Panc1 (cell line): ENCODE measurements at places on chromosomes 2 and 18. TPM values are rescaled to one million over a fixed set of nuclear protein-coding genes. Genes with fewer than 3 reads are reported as not detected.

The CACNB4 gene
- total RNA-seq: 1.7 TPM

GRCh38 chr2:104945121-104945520 is 91.2 kb downstream of the POU3F3 start:
- peaks cover 8% of the 10 kb centered on the region for H3K27me3 ChIP-seq
- no peaks in the 10 kb centered on the region for H3K36me3 ChIP-seq
- H3K27ac ChIP-seq: no peak overlapping the region

The GALNT5 gene
- 0.08 TPM for total RNA-seq

GRCh38 chr2:225040856-225041206 is 1.4 kb downstream of the DOCK10 start:
- DNase-seq: no peak
- peaks cover 48% of the 10 kb centered on the region for H3K27me3 ChIP-seq
- H3K27ac ChIP-seq: no peak overlapping the region
- H3K36me3 ChIP-seq: no peaks in the 10 kb centered on the region
- peak overlapping the region; percentile 54 for H3K4me3 ChIP-seq

The BCL11A gene
- 0.33 TPM for total RNA-seq

DNA sequence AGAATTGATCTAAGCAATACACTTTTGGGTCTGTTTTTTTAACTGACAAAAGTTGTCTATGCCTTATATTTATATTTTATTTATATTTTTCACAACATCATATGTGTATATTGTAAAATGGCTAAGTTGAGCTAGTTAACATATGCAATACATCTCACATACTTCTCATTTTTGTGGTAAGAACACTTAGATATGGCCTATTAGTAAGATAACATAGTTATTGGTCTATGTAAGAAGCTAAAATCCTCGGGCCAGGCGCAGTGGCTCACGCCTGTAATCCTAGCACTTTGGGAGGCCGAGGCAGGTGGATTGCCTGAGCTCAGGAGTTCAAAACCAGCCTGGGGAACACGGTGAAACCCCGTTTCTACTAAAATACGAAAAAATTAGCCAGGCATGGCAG is 275.6 kb upstream of the ID2 start:
- H3K4me1 ChIP-seq: no peaks in the 10 kb centered on the region
- no peak overlapping the region for H3K4me3 ChIP-seq
- DNase-seq: no peak
- H3K27ac ChIP-seq: no peak overlapping the region

The GORASP2 gene
- 62.5 TPM for total RNA-seq

DNA sequence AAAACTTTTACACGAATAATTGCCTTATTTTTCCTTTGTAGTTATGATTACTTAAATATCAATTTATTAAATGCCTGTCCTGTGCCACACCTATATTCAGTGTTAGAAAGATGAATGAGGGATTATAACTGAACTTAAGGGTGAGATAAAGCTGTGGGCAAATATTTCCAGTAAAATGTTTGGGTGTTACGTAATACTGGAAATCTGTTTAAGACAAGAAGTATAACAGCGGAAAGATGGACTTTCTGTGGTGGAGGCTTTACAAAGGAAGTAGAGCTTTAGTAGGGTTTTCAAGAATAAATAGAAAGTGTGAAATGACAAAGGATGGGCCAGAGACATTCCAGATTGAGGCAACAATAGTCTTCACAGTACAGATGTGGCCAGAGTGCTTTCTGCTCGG is 927.0 kb downstream of the DPP10 start:
- no peak for DNase-seq
- no peak overlapping the region for H3K27ac ChIP-seq
- no peak overlapping the region for H3K4me3 ChIP-seq
- H3K27me3 ChIP-seq: no peaks in the 10 kb centered on the region

The KIAA1328 gene
- total RNA-seq: 6.2 TPM

- no peak overlapping the region for H3K4me3 ChIP-seq
- H3K27ac ChIP-seq: no peak overlapping the region
- no peaks in the 10 kb centered on the region for H3K4me1 ChIP-seq
- no peak for DNase-seq
Observed at GRCh38 chr18:79814373-79814772, 16.6 kb downstream of the KCNG2 start.

The PSMA8 gene
- total RNA-seq: not detected

The MBP gene
- 88.8 TPM for total RNA-seq

The MC5R gene
- total RNA-seq: not detected

GRCh38 chr2:157221394-157221988 is 36.0 kb upstream of the GALNT5 start:
- no peak for DNase-seq
- no peaks in the 10 kb centered on the region for H3K4me1 ChIP-seq
- H3K27ac ChIP-seq: no peak overlapping the region
- H3K27me3 ChIP-seq: no peaks in the 10 kb centered on the region
- no peak overlapping the region for H3K4me3 ChIP-seq
- H3K36me3 ChIP-seq: no peaks in the 10 kb centered on the region

- no peak overlapping the region for H3K27ac ChIP-seq
- peaks cover 32% of the 10 kb centered on the region for H3K27me3 ChIP-seq
- no peaks in the 10 kb centered on the region for H3K4me1 ChIP-seq
- no peak for DNase-seq
Observed at GRCh38 chr18:75782204-75782603, 354.7 kb upstream of the SMIM21 start.

DNA sequence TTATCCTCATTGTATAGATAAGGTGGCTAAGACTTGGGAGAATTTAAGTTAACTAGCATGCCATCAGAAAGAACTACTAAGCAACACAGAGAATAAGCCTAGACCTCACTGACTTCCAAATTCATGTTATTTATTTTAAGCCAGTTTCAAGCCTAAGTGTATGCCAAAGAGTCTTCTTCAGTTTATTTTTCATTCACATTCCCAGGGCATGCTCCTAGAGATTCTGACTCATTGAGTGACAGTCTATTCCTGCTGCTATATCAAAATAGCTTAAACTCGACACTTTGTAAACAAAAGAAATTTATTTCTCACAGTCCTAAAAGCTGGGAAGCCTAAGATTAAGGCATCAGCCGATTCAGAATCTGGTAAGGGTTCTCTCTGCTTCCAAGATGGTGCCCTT is 467.1 kb downstream of the MBD2 start:
- no peak for DNase-seq
- H3K4me3 ChIP-seq: no peak overlapping the region
- no peaks in the 10 kb centered on the region for H3K4me1 ChIP-seq
- no peaks in the 10 kb centered on the region for H3K27me3 ChIP-seq

- H3K4me3 ChIP-seq: no peak overlapping the region
- no peaks in the 10 kb centered on the region for H3K27me3 ChIP-seq
- no peak for DNase-seq
Observed at GRCh38 chr2:194260185-194260584, 1396.8 kb upstream of the SLC39A10 start.

DNA sequence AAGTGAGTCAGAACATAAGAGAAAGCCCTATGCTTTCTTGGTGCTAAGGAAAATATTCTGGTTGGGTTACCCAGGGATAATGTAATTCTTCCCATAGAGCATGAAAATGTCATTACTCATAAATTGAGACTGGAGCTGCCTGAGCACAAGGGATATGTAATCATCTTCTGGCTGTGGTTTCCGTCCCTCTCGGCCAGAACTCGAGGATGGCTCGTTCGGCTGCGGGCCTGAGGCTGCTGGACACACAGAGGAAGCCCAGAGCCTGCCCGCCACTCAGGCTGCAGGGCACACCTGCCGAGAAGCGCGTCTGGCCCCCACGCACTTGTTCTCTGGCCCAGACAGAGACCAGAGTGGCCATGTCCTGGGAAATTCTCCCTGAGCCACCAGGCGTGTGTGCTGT is 104.9 kb downstream of the ASAP2 start:
- H3K4me3 ChIP-seq: no peak overlapping the region
- no peaks in the 10 kb centered on the region for H3K27me3 ChIP-seq
- 0 out of 2 replicates have a peak overlapping the region, but pooled peaks have one; percentile 15 for H3K27ac ChIP-seq
- peaks cover 32% of the 10 kb centered on the region for H3K4me1 ChIP-seq
- DNase-seq: no peak

DNA sequence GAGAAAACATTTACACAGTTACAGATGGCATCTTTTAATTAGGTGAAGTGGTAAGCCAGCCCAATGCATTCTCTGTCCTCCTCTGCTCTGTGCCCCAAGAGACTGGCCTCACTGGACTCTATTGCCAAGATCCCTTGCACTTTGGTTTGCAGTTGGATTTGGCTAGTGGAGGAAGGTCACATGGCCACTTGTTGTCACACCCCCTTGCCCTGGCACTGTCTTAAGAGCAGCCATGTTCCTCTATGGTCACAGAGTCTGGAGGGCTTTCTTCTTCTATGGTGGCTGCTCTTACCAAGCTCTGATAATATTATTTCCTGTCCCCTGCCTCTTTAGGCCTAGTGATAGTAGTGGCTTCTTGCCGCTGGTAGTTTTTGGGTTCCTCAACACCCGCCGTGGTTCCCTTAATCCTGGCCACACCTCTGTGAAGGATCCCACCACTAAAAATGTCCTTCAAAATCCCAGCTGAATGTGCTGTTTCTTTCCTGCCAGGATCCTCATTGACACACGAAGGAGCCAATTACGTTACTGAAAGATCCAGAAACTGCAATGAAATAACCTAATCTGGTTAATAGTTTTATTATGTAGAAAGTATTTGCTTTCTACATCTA is 111.1 kb downstream of the CDC42EP3 start:
- no peaks in the 10 kb centered on the region for H3K36me3 ChIP-seq
- DNase-seq: no peak
- H3K27me3 ChIP-seq: no peaks in the 10 kb centered on the region

DNA sequence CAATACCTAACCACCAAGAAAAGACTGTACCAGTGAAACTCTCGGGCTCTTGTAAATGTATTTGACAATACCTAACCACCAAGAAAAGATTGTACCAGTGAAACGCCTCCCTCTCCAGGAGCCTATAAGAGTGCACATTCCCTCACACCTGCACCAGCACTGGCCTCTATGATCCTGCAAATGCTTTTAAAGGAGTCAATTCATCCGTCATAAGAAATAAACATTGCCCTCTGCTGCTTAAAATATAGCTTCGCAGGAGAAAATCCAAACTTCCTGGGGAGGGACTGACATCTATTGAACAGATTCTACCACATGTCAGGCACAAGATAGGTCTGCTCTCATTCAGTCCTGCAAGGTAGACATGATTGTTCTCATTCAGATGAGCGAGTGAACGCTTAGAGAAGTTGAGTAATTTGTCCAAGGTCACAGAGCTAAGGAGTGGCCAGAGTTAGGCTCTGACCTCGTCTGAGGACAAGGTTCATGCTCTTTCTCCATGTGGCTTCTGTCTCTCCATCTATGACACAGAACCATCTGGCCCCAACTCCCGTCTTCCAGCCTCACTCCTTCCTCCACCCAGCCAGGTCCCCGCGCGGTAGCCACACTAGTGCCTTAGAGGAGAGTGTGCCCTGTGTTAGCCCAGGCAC is 38.7 kb downstream of the MCFD2 start:
- H3K36me3 ChIP-seq: no peaks in the 10 kb centered on the region
- DNase-seq: peak; percentile 50
- no peaks in the 10 kb centered on the region for H3K27me3 ChIP-seq
- peaks cover 36% of the 10 kb centered on the region for H3K4me1 ChIP-seq

The DTNA gene
- total RNA-seq: 0.77 TPM

GRCh38 chr18:24413148-24413547 is 13.3 kb upstream of the IMPACT start:
- no peaks in the 10 kb centered on the region for H3K36me3 ChIP-seq
- no peak overlapping the region for H3K4me3 ChIP-seq
- H3K27ac ChIP-seq: no peak overlapping the region
- no peaks in the 10 kb centered on the region; the same call in 1 of the 2 replicates for H3K27me3 ChIP-seq

GRCh38 chr2:25955036-25955435 is 27.3 kb downstream of the KIF3C start:
- no peak overlapping the region for H3K27ac ChIP-seq
- DNase-seq: no peak
- peaks cover 10% of the 10 kb centered on the region; the same call in 1 of the 2 replicates for H3K4me1 ChIP-seq
- no peaks in the 10 kb centered on the region for H3K36me3 ChIP-seq
- H3K27me3 ChIP-seq: no peaks in the 10 kb centered on the region

The INHA gene
- total RNA-seq: 1.2 TPM

The RAMP1 gene
- total RNA-seq: 17.6 TPM

The BMP10 gene
- not detected for total RNA-seq

- no peak overlapping the region for H3K27ac ChIP-seq
- no peaks in the 10 kb centered on the region; the same call in 1 of the 2 replicates for H3K36me3 ChIP-seq
- H3K27me3 ChIP-seq: no peaks in the 10 kb centered on the region
- H3K4me1 ChIP-seq: no peaks in the 10 kb centered on the region
- no peak for DNase-seq
Observed at GRCh38 chr2:138018866-138019688, 54.8 kb downstream of the HNMT start.

DNA sequence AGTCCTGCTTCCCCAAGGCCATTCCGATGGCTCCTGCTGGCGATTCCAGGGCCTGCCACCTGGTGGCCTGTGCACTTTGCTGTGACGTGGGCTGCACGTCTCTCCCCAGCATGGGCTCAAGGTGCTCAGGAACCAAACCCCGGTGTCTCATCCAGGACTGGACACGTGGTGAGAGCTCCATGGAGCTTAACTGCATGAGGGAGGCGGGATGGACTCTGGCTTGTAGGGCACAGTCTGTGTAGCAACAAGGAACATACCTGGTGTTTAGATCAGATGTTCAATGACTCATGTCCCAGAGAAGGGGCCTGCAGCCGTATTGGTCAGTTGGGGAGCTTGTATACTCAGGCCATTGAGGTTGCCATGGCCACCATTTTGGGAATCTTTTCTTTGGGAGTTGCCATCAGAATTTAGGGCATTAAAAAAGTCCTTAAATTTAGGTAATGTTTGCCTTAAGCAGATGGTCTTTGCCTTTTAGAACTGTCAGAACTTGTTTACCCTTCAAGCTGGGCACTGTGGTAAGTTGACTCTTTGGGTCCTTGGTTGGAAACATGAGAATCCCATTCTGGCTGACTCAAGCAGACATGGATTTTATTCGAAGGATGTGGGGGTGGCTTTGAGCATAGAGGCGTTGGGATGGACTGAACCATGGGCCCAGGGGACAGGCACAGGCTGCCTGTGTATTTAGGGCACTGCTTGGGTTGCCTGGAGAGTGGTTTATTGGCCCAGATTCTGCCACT is 21.0 kb downstream of the AGAP1 start:
- no peaks in the 10 kb centered on the region for H3K27me3 ChIP-seq
- no peak for DNase-seq
- H3K4me3 ChIP-seq: no peak overlapping the region
- H3K36me3 ChIP-seq: no peaks in the 10 kb centered on the region

The ATP5MC3 gene
- total RNA-seq: 287 TPM

- no peak for DNase-seq
- H3K27ac ChIP-seq: no peak overlapping the region
- H3K27me3 ChIP-seq: no peaks in the 10 kb centered on the region
- no peaks in the 10 kb centered on the region for H3K4me1 ChIP-seq
- no peaks in the 10 kb centered on the region for H3K36me3 ChIP-seq
- H3K4me3 ChIP-seq: no peak overlapping the region
Observed at GRCh38 chr18:63090334-63090733, 229.2 kb downstream of the BCL2 start.

The SAG gene
- not detected for total RNA-seq

- no peaks in the 10 kb centered on the region for H3K4me1 ChIP-seq
- DNase-seq: no peak
- H3K36me3 ChIP-seq: no peaks in the 10 kb centered on the region
- no peak overlapping the region for H3K4me3 ChIP-seq
- no peaks in the 10 kb centered on the region for H3K27me3 ChIP-seq
- H3K27ac ChIP-seq: no peak overlapping the region
Observed at GRCh38 chr2:159219394-159219998, 67.0 kb downstream of the WDSUB1 start.
